Activated T-helper 2 cell treated with anti-CD3 and anti-CD28 coated beads, Interferon-gamma antibody, Interleukin-2, Interleukin-4, amounts not matched to agents 10 μg/mL and 5 μg/mL and 100 μg/mL, durations not matched to agents 14 hours and 24 hours and 36 hours (primary cell): ENCODE measurements at places on chromosomes 4 and X. TPM values are rescaled to one million over a fixed set of nuclear protein-coding genes. Genes with fewer than 3 reads are reported as not detected.

Gene OCIAD2
- 53.5 and 63.0 TPM in 2 replicates for total RNA-seq

DNA sequence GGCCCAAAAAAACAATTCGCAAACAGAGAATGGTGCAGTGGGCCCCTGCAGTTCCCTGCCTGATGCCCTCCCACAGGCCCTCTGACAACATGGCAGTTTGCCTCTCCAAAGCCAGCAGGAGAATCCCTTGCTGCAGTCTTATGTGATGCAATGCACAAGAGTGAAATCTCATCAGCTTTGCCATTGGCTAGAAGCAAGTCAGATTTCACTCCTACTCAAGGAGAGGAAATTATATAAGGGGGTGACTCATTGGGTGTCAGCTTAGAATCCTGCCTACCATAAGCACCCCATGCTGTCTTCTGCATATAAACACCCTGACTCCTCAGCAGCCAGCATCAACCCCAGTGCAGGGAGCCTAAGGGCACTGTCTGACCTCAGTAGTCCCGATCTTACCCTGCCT, 157.3 kb upstream of the LDB2 start:
- no peak for DNase-seq

DNA sequence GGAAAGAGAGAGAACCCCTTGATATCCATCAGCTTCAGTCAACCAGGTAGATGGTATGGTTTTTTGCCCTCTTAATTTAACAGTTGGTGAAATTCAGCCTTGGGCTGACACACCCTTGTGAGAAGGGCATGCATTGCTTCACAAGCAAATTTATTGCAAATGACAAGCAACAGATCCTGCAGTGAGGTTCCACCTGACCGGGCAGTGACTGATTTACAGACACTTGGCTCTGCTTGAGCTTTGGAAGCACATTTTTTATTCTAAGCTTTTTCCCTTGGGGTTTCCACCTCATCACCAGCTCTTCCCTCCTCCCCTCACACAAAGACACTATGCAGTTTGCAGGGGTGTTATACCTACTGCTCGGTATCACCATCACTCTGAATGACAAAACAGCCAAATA, 28.3 kb upstream of the SERTM2 start:
- no peak for DNase-seq

- DNase-seq, result no peak
Observed at GRCh38 chr4:20352163-20352431, 100.4 kb downstream of the SLIT2 start.

Gene PTTG2
- total RNA-seq, result not detected in 2 replicates

Gene SHROOM2
- not detected in 2 replicates for total RNA-seq

Gene MAGEA2
- total RNA-seq, result not detected in 2 replicates

Gene SORCS2
- 0.02 and 0.05 TPM in 2 replicates for total RNA-seq

DNA sequence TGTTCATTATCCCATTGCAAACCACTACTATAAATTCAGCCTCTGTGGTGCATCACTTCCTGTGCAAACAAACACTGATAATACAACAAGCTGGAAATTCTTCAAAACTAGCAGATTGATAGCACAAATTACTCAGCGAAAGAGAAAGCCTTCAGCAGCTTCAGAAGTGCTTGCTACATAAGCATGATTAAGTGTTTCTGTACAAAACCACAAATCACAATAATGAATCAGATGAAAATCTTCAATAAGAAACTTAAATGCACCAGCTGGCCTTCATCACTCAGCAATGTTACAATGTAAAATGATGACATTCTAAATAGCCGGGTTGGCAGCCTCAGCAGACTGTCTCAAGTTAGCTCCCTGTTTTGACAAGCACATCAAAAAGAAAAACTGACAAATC, 262.2 kb downstream of the SPOCK3 start:
- DNase-seq, result no peak

Gene PHOX2B
- not detected in 2 replicates for total RNA-seq

Gene GABRG1
- not detected in 2 replicates for total RNA-seq
